ENCODE measurements at places on chromosomes 2 and 18.

DNA sequence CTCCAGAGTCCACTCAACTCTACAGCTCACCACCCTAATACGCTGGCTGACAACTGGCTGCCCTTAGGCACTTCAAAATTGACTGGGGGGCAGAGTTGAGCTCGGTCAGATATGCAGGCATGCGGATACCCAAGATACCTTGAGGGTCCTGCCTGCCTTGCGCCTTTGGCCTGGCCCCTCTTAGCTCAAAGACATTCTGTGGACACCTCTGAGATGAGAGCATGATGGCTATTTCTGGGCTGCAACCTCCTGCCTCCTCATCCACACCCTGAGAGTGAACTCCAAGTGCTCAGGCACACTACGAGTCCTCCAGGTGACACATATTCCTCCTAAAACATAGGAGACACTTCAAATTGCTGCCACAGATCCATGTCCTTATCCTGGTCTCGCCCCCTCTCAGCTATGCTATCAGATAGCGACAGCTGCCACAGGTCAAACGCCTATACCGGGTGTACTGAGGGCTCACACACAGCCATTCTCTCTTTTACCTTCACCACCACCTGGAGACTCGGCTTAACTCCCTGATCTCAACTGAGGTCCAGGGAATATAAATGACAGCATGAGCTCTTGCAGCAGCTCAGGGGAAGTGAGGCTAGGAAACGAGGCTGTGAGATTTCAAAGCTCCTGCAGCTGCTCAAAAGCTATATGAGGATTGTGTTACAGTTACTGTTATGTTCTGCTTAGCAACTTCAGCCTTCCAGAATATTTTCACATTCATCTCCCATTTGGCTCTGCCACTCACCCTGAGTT lies 60.5 kb upstream of the TEX51 start:
- no peak for DNase-seq

GRCh38 chr2:52144590-52144989 lies 1112.7 kb upstream of the NRXN1 start:
- no peak for DNase-seq

GRCh38 chr18:34767601-34768027 lies 57.5 kb downstream of the DTNA start:
- DNase-seq, result no peak

DNA sequence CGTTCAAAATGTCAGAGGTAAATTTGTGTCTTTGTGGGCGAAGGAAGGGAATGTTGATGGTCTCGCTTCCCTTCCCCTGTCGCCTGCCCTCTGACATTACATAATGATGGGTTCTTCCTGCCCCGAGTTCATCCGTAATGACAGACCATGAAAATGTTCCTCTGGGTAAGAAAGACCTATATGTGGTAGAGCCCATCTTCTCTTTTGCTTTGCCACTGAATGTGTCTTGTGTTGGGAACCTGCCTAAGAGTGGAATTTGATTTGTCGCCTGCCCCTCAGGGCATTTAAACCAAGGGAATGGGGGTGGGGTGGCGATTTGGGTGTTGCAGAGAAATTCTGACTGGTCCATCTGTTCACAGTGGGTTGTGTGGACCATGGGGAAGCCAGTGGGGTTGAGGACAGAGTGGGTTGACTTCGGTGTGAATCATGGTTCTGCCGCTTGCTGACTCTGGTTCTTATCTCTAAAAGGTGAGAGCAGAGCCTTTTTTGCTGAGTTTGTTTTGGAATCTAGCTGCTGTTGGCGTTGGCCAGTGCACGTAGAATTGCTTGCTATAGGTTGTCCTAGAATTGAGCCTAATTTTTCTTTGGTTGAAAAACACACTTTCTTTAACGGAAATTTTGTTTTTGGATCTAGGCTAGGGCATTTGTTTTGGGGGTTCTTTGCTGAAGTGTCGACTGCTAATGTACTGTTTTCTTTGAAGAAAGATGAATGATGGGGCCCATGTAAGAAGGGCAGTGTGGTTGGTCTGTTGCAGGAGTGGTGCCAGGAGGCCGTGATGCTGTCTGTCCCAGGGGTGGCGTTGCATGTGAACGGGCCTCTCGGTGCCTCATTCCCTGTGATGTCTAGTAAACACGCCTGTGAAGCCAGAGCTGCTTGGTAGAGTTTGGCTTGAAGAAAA lies 1.3 kb downstream of the INPP4A start:
- no peak for DNase-seq

- peak; percentile 24 for DNase-seq
These were observed 10.2 kb downstream of the CATIP start for GRCh38 chr2:218366621-218367414.

DNA sequence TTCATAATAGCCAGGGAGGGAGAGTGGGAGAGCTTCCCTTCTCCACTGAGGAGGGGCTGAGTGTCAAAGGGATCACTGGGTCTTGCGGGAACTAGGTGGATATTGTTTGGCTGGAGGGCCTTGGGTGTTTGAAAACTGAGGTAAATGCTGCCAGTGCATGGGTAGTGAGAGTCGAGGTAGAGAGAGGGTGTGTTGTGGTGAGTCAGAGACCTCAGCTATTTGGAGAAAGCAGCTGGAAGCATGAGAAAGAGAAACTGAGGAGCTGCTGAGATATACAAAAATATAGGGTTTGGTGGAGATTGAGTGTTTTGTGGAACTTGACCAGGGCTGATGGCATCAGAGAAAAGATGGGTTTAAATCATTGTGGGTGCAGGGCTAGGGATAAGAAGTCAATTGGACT lies 127.0 kb upstream of the CCDC195 start:
- no peak for DNase-seq

DNA sequence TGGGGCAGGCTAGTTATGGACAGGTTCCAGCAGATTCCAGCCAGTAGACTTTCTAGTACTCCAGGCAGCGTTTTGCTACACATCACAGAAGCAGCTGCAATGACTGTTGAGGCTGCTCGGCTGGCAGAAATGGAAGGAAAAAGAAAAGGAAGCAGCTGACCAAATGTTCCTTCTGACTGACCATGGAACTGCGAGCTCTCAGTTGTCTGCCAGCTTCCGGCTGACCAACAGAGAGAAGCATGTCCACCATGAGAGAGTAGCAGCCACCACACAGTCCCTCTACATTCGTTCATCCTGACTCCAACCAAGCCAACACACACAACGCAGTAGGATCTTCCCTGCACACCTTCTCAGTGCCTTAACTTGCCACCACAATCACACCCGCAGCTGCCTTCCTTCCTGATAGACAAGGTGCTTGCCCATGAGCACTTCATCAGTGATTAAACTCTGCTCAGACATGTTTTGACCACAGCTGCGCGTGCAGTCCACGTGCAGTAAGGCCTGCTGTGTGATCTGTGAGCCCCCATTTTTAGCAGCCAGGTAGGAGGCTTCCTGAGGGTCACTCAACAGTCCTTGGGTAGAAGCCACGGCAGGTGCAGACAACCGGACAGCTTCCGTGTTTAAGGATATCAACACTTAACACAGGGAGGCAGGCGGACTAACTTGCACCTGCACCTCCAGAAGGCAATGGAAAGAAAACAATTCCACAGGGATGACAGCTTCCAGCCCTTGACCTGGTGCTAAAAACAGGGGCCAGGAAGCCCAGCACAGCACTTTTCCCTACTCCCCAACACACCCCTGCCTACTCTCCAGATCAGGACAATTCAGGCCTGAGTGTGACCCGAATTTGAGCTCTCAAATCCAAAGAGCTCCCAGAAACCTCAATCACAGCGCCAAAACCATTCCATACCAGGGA lies 996 bp downstream of the TGFBRAP1 start:
- peak; percentile 68 for DNase-seq

- DNase-seq, result no peak
These were observed 48.9 kb downstream of the SMIM21 start for GRCh38 chr18:75378376-75379315.

DNA sequence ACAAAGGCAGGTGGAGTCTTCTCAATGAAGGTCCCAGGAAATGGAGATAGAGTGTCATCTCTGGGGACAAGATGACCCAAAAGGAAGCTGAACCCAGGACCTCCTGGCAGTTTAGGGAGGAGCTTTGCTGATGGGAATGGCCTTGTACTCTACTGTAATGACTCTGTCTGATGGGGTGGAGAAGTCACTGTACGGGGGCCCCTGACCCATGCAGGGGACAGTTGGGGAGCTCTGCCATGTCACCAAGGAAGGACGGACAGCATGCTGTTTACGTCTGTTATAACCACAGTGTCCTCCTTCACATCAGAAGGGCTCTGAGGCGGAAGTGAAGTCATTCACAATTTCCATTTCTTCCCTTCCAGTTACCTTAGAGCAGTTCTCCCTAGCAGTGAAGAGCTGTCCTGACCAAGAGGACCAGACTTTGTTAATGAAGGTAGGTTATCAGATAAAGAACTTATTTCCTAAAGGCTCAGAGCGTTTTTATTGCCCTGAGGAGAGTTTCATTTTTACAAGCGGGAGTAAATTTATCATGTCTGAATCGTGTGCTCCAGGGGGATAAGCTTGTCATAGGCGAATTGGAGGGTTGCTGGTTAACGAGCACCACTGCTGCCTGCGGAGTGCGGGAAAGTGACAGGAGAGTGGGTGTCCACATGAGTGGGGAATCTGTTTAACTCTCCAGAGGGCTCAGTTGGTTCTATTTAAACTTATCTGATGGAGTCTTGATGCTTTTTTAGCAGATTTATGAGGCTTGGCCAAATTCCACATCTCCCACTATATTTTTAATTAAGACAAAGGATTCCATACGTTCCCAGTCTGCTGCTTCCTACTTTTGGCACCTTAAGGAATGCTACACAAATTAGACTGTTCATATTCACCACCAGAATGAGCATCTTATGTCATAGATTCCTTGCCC lies 71.6 kb upstream of the BCL2L11 start:
- no peak for DNase-seq

DNA sequence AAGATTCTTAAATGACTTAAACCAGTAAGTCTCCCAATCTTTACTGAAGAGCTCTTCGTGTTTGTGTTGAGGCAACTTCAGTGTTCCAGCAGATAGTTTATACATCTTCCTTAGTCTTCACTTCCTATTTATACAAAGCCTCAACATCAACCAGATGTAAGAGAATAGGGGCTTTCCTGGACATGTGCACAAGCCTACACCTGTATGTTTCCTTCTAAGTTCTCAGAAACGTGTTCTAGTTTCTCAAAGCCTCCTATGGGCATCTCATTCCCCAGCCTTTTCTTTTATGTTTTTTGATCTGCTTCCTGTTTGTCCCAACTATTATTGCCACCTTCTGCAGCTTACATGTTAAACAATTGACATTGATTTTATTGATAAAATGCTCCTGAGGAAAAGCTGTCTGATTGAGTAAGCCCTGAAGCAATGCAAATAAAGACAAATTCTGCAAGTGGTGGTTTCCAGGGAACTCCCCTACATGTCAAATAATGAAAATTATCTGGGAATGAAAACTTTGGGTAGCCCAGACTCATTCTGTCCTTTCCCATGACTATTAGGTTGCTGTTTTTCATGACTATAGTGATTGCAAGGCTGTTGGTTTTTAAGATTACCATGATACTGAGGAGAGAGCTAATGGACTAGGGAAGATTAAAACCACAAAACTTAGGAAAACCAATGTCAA lies 663.3 kb upstream of the ACVR2A start:
- no peak for DNase-seq

- peak; percentile 94 for DNase-seq
These were observed 68.5 kb upstream of the STK17B start for GRCh38 chr2:196239622-196240587.

DNA sequence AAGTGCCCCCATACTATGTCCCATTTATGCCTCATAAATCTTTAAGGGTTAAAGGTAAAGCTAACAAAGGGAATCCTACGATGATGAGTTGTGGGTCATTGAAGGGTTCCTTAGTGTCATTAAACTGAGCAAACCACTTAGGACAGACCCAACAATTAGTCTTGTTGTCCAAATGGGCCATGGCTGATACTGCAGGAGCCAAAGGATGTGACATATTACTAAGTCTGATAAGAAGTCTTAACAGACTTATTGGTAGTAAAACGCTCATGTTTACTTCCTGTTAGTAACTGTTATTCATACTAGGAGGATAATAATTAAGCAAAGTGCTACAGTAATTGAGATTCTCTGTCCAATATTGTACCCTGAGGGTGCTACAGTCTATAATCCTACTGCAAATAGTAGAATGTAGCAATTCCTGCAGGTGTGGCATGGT lies 96.8 kb downstream of the PTPN4 start:
- no peak for DNase-seq

DNA sequence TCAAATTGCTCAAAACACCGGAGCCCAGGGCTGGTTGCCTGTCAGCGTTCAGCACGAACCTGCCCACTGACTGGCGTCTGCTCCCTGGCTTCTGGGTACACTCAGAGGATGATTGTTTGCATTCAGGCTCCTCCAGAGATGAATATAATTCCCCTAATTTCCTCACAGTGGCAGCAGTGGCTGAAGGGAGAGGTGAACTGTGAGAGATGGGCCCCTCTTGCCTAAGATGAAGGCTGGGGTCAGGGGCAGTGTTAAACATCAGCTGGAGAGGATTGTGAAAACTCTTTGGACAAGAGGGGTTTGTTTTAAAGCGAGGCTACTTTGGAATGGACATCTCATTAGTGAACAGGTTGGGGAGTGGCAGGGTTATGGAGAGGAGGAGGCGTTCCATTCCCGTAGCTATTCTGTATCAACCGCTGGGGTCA lies 31.0 kb downstream of the TCF7L1 start:
- DNase-seq, result no peak

Measured in KBM-7 (cell line).